Endothelial cell of umbilical vein (primary cell): ENCODE measurements at places on chromosomes 4 and X. TPM values are rescaled to one million over a fixed set of nuclear protein-coding genes. Genes with fewer than 3 reads are reported as not detected.

Gene PPBP
- not detected in 2 replicates for total RNA-seq

Gene KLHL13
- 15.3 and 19.0 TPM in 2 replicates for total RNA-seq

Gene TBC1D19
- 5.9 and 6.1 TPM in 2 replicates for total RNA-seq

Gene F8A2
- total RNA-seq, result not detected in 2 replicates

Gene CXCL8
- 5.2 and 12.6 TPM in 2 replicates for total RNA-seq

Gene ZNF280C
- total RNA-seq, result 7.3 and 7.7 TPM in 2 replicates

Gene SH2D1A
- total RNA-seq, result not detected in 2 replicates

Gene NDP
- 0.60 TPM in 1 of 2 replicates, not detected in the other for total RNA-seq

Gene IL13RA2
- total RNA-seq, result not detected in 2 replicates

Gene USP17L27
- not detected in 2 replicates for total RNA-seq

Gene MAB21L2
- not detected in 2 replicates for total RNA-seq

Gene TLR3
- total RNA-seq, result 2.5 and 5.2 TPM in 2 replicates
